ENCODE measurements at places on chromosomes 12 and 14.
A peak's percentile ranks its signal among the peaks of the same experiment; 100 is the strongest.

DNA sequence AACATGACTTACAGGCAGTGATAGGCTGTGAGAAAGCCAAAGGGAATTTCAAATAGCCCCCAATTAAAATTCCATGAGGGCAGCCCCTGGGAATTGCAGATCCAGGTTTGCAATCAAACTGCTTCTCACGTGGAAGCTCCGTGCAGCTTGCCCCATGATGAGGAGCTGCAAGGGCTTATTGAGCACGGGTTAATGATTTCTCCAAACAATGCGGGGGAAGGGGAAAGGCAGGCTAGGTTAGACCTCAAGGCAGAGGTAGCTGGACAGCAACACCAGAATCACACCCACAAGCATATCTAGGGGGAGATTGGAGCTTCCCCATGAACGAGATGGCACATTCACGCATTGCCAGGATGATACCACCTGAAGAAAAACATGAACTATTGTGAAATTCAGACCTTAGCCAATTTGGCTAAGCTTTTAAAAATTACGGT lies 5.0 kb upstream of the DUSP6 start:
- DNase-seq = no peak

DNA sequence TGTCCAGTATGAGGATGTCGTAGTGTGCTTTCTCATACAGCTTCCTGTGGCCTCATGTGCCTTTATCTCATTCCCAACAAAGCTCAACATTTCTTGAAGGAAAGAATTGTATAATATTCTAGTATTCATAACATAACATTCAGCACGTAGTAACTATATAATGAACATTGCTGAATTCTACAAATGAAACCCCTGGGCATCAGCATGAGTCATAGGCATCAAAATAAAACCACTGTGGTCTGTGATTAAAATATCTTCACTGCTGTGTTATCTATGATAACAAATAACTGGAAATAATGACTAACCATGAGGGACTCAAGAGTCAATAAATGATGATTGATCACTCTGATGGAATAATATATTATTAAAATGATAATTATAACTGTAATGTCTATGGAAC lies 255.2 kb downstream of the EMP1 start:
- no peak for DNase-seq

- no peak for DNase-seq
Observed at GRCh38 chr14:36773558-36773957, 111.9 kb downstream of the PAX9 start.

- no peak for DNase-seq
Observed at GRCh38 chr12:11812241-11812585, 162.7 kb downstream of the ETV6 start.

DNA sequence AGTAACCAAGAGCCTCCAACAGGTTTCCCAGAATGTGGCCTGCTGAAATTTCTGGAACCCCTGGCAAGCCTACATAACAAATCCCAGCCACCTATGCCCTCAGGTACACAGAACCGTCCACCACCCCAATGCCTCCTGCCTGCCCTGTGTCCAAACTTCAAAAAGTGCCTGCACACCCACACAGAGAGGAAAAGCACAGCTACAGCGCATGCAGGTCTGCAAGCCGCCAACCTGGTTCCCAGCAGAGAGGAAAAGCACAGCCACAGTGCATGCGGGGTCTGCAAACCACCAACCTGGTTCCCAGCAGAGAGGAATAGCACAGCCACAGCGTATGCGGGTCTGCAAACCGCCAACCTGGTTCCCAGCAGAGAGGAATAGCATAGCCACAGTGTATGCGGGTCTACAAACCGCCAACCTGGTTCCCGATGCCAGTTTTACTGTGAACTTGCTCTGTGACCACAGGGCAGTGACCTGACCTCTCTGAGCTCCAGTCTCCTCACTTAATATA lies 113.5 kb downstream of the SCARB1 start:
- DNase-seq = no peak

DNA sequence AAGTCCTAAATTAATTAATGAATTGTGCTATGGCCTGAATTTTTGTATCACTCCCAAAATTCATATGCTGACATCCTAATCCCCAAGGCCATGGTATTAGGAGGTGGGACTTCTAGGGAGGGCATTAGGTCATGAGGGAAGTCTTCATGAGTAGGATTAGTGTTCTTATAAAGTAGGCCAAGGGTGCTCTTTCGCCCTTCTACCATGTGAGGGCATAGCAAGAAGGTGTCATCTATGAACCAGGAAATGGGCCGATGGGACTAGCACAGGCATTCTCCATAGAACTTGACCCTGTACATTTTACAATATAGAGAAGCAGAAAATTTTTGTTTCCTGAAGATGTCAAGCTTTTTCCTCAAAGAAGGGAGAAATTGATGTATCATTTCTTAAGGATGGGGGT lies 12.5 kb downstream of the SYT10 start:
- DNase-seq = peak; percentile 4

DNA sequence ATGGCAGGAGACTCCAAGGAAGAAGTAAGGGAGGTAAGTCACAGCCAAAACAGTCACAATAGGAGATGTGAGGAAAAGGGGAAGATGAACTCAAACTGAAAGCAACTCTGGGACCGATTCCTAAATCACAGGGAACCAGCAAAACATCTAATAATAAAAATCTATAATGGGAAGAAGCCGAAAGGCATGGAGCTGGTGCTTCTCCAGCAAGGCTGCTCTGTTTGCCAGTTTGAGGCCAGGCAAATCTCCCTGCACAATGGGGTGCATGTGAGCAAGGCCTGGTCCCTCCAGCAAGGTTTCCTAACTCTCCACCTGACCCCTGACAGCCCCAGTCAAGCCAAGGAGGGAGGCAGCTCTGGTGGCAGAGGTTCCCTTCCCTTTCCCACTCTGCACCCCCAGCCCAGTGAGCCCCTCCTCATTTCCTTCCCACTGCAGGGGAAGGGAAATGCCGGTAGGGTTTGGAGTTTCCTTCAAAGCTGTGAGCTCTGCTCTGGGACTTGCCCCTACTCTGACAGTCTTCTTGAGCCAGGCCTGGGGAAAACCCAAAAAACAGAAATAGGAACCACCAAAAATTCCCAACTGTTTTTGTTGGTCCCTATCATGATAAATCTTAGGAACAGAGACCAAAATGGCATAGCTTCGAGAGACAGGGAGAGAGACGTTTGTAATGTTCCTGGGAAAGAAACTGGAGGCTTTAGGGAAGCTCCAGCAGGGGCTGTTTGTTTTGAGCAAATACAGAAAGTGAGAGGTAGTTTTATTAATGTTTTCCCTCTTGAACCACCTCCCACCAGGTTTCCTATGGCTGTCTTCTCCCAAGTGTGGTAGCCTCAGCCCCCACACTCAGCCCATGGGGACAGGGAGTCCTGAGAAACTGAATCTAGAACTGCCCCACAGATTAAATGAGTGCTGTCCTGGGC lies 34.6 kb downstream of the FMNL3 start:
- DNase-seq = no peak

DNA sequence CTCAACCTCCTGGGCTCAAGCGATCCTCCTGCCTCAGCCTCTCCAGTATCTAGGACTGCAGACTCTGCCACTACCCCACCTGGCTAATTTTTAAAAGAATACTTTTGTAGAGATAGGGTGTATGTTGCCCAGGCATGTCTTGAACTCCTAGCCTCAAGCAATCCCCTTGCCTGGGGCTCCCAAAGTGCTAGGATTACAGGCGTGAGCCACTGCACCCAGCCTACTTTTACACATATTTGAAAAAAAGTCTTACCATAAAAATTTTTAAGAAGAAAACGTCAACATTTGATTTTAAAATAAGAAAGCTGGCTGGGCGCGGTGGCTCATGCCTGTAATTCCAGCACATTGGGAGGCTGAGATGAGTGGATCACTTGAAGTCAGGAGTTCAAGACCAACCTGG lies 46.5 kb downstream of the DCAF5 start:
- no peak for DNase-seq

DNA sequence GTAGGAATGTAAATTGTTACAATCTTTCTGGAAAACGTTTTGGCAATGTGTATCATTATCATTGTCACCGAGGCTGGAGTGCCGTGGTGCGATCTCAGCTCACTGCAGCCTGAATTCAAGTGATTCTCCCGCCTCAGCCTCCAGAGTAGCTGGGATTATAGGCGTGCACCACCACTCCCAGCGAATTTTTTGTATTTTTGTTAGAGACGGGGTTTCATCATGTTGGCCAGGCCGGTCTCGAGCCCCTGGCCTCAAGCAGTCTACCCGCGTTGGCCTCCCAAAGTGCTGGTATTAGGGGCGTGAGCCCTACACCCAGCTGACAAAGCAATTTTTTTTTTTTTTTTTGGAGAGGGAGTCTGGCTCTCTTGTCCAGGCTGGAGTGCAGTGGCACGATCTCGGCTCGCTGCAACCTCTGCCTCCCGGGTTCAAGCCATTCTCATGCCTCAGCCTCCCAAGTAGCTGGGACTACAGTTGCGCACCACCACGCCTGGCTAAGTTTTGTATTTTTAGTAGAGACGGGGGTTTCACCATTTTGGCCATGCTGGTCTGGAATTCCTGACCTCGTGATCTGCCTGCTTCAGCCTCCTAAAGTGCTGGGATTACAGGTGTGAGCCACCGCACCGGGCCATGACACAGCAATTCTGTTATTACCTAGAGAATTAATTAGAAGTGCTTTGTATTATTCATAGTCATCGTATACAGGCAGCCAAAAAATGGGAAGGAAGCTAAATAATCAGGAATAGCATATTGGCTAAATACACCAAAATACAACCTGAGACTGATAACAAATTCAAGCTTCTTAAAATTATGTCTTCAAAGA lies 1.2 kb downstream of the ACTR6 start:
- DNase-seq = no peak

GRCh38 chr14:44901696-44902095 lies 60.1 kb downstream of the KLHL28 start:
- DNase-seq = no peak

GRCh38 chr12:76878099-76878898 lies 520 bp downstream of the CSRP2 start:
- DNase-seq = peak; percentile 49

- no peak for DNase-seq
Observed at GRCh38 chr14:67502867-67503266, 14.3 kb upstream of the TMEM229B start.

DNA sequence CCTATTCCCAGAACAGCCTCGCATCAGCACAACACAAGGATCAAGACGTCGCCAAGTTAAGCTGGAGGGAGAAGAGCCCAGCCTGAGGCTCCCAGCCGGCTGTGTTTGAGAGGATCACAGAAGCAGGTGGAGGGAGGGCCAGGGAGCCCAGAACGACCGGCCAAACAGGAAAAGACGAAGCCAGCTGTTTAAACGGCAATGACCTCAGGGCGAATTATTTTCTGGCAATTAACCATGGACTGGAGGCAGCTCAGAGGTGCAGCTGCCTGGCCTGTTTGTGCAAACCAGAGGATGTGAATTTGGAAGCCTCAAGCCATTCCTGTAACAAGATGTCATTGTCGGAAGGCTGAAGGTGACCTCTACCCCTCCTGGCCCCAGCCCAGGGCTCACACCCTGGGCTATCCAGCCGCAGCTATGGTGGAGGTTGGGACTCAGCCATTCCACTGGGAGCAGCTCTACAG lies 175.8 kb upstream of the PRMT8 start:
- no peak for DNase-seq

- DNase-seq = no peak
Observed at GRCh38 chr12:66600903-66601302, 78.0 kb downstream of the GRIP1 start.

GRCh38 chr12:43836475-43836989 lies 651 bp downstream of the TMEM117 start:
- DNase-seq = peak; percentile 39

DNA sequence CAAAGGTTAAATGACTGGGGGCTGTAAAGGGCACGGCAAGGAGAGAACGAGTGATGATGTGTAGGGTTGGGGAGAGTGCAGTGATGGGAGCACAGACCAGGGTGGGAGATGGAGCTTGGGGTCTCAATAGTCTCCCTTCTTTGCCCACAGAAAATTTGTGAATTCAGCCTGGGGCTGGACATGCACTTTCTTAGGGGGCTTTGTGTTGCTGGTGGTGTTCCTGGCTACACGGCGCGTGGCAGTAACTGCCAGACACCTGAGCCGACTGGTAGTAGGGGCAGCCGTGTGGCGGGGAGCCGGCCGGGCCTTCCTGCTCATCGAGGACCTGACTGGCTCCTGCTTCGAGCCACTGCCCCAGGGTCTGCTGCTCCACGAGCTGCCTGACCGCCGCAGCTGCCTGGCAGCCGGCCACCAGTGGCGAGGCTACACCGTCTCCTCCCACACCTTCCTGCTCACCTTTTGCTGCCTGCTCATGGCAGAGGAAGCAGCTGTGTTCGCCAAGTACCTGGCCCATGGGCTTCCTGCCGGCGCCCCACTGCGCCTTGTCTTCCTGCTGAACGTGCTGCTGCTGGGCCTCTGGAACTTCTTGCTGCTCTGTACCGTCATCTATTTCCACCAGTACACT lies 1.7 kb downstream of the FITM1 start:
- DNase-seq = no peak

- DNase-seq = no peak
Observed at GRCh38 chr12:119225454-119225853, 46.7 kb downstream of the HSPB8 start.

GRCh38 chr14:88437658-88438057 lies 52.2 kb downstream of the SPATA7 start:
- DNase-seq = no peak

DNA sequence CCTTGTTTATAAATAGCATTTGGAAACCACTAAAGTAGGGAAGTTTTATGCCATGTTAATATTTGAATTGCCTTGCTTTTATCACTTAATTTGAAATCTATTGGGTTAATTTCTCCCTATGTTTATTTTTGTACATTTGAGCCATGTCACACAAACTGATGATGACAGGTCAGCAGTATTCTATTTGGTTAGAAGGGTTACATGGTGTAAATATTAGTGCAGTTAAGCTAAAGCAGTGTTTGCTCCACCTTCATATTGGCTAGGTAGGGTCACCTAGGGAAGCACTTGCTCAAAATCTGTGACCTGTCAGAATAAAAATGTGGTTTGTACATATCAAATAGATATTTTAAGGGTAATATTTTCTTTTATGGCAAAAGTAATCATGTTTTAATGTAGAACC lies 4.4 kb downstream of the RAN start:
- no peak for DNase-seq

GRCh38 chr14:84112589-84112988 lies 1417.4 kb upstream of the FLRT2 start:
- no peak for DNase-seq

GRCh38 chr14:46480817-46481216 lies 170.8 kb downstream of the RPL10L start:
- DNase-seq = no peak
